ENCODE measurements at places on chromosomes 11 and 22.

DNA sequence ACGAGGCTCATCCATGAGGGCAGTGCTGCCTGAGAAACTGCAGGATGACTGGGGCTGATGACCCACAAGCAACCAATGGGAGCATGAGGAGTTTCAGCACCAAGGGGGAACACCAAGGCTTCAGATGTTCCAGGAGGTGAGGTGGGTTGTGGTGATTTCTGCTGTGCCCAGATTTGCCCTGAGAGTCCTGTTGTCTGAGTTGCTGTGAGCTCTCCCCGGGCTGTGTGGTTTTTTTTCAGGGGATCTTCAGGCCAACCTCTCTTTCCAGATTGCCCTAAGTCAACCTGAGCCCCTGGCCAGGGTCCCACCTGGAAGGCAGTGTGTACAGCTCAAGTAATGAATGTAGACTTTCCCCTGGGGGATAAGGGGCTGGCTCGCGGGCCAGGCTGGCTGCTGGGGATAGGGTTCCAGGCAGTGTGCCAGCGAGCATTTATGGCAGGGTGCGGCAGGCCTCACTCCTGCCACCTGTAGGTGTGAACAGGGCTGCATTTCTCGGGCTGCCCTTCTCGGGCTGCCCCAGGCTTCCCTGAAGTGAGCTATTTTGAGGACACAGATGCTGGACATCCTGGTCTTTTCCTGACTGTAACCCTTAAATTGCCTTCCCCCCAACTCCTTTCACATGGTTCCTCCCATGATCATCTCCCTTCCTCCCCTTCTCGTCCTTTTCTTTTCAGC lies 9.8 kb downstream of the SLC22A6 start:
- no peak for DNase-seq

- DNase-seq = no peak
Measured at GRCh38 chr11:114262681-114263512, 33.3 kb upstream of the NNMT start.

DNA sequence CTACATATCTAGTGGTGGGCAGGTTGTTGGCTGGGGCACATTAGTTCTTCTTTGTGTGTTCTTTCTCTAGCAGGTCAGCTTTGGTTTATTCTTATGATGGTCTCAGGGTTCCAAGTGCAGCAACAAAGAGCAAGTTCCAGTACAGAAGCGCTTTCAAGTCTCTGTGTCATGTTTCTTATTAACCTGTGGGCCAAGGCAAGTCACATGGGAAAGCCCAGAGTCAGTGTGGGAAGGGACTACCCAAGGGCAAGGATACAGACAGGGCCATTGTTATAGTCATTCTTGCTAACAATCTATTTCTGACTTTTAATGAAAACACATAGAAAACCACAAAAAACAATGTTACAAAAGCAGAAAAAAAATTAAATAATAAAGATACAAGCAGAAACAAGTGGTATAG lies 754.6 kb downstream of the TBC1D22A start:
- DNase-seq = no peak

DNA sequence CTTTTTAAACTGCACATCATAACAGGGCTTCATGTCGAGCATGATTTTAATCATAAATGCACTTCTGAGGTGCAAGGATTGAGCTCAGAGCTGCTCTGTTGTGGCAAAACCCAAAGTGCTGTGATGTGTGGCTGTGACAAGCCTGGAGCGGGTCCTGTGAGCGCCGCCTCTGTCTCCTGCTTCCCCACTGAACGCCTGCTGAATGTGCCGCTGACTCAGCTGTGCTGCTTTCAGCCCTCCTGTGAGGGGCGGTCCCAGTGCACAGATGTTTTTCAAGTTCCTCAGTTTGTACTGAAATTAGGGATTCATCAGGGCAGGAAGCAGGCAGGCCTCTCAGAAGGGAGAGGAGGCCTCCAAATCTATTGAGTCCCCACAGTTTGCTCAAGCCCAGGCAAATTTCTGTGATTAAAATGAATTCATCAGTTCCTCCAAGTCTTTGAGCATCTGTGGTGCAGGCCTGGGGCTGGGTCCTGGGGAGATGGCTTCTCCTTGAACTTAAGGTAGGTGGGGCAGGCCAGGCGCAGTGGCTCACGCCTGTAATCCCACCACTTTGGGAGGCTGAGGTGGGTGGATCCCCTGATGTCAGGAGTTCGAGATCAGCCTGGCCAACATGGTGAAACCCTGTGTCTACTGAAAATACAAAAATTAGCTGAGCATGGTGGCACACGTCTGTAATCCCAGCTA lies 3.0 kb upstream of the GTSE1 start:
- DNase-seq = peak; percentile 55

DNA sequence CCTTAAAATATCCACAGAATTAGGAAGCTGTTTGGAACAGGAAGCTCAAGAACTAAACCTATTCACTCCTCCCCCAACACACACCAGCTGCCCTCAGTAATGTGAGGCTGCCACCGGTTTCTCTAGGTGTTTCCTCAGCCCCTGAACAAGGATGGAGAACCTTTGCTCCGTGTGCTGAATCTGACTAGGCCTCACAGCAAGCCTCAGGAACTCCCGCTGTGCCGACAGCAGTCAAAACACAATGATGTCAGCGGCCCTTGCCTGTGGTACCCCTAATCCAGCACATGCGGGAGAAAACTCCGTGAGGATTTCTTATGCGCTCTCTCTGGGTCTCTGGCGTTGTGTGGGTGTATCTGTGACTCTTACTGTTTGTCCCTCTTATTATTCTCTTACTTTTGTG lies 153.3 kb downstream of the EFCAB6 start:
- DNase-seq = no peak

- DNase-seq = no peak
Measured at GRCh38 chr11:78187366-78188285, 800 bp downstream of the KCTD21 start.

- DNase-seq = no peak
Measured at GRCh38 chr11:67289651-67290479, 762 bp downstream of the ANKRD13D start.

DNA sequence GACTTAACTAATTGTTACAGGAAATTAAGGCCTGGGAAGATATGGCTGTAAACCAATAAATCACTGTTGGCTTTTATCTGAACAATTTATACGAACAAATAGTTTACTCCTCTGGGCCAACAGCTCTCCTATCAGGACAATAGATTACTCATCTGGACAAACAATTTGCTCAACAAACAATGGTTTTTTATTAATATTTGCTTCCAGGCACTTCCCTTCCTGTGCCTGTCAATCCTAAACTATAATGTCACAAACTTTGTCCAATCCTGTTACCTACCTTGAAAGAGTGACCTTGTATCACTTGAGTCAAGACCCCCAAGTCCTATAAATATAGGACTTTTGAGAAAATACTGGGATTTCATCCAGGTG lies 87.6 kb upstream of the OR9Q1 start:
- no peak for DNase-seq

DNA sequence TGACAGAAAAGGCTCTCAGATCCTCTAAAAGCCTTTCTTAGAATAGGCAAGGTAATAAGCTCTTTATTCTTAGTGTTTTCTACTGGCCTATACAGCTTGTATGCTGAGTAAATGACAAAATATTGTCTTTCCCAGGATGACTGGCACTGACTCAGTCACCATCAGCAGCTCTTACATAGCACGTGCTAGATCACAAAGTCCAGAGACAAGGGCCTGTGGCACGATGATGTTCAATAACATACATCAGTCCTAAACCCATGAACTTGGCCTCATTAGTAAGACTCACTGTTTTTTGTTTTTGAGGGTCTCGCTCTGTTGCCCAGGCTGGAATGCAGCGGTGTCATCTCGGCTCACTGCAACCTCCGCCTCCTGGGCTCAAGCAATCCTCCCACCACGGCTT lies 42.7 kb downstream of the CELF1 start:
- no peak for DNase-seq

- no peak for DNase-seq
Measured at GRCh38 chr22:29988719-29989118, 91.5 kb upstream of the HORMAD2 start.

- DNase-seq = peak; percentile 7
Measured at GRCh38 chr22:26740253-26740652, 82.9 kb downstream of the MIAT start.

GRCh38 chr11:128522943-128523518 lies 64.3 kb downstream of the ETS1 start:
- no peak for DNase-seq

DNA sequence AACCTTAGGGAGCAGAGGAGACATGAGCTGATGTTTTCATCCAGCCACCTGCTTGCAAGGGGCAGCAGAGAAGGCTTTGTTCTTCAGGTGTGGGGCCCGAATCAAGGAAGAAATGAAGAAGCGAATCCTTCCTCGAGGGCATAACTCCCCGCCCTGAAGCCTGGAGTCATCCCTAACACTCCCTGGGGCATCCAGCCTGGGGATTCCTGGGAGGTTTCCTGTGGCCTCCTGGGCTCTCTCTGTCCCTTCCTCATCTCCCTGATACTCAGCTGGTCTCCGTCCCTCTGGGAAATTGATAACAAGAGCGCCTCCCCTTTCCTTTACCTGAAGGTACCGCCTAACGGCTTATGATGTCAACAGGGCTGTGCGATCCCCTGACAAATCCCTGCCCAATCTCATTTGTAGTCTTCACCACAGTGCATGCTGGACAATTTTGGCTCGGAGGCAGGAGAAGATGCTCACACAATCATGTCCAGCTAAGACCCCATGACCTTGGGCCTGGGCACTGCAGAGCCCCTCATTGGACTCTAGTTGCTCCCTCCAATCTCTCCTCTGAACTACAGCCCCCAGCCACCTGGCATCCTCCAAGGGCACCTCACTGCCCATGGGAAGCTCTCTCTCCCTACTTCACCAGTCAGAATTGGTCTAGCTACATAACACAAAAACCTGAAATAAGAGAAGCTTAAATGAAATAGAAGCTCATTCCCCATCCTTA lies 80.6 kb upstream of the RTL6 start:
- DNase-seq = no peak

DNA sequence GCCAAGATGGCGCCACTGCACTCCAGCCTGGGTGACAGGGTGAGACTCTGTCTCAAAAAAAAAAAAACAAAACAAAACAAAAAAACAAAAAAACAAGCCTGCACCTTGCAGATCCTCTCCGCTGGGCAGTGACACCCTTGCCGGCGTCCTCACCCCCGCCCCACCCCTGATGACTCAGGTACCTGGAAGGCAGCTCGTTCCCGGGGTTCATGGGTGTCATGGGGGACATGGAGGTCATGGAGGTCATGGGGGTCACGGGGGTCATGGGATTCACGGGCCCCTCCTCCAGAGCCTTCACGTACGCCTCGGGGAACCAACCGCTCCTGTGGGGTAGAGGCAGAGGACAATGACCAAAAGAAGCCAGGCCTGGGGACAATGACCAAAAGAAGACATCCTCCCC lies 3.0 kb upstream of the SLC16A8 start:
- no peak for DNase-seq

DNA sequence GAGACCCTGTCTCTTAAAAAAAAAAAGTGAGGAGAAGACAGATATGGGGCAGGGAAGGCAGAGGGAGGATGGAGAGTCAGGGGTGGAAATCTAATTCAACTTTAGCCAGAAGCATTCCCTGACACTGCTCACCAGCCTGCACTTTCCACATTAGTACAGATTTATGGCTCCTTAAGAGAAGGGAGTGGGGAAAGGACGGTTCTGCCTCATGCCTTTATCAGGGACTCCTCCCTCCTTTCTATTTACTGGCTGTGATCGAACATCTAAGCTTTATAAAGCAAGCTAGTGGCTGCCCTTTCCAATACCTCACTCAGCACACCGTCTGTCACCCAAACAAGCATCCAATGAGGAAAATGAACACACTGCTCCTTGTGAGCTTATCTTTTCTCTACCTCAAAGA lies at the start of gene PATE4:
PATE4 (plus strand) TSS at position 301 of the 400 bp plus-strand sequence; CDS start at position 345, 44 bp downstream.
- no peak for DNase-seq

GRCh38 chr11:10155793-10156490 lies 138.1 kb downstream of the SBF2 start:
- no peak for DNase-seq

DNA sequence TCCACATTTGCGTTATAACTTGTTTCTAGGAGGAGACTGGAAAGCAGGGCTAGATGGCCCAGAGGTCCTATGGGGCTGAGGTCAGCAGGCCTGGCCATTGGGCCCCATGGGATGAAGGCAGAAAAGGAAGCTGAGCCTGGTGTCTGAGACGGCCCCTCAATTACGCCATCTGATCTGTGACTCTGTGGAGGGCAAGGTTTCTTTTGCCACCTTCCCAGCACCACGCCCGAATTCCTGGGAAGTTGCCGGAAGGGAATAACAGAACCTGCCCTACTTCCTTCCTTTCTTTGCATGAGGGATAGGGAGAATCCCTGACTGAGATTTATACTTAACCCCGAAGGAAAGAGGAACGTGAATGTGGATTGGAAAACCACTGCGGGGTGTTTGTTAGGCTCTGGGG lies 118.1 kb downstream of the MPPED1 start:
- DNase-seq = no peak

GRCh38 chr11:22465620-22466019 lies 127.4 kb downstream of the SLC17A6 start:
- DNase-seq = no peak

GRCh38 chr11:105975128-105975527 lies 46.9 kb downstream of the MSANTD4 start:
- no peak for DNase-seq

- DNase-seq = no peak
Measured at GRCh38 chr11:128095466-128095981, 491.8 kb downstream of the ETS1 start.

DNA sequence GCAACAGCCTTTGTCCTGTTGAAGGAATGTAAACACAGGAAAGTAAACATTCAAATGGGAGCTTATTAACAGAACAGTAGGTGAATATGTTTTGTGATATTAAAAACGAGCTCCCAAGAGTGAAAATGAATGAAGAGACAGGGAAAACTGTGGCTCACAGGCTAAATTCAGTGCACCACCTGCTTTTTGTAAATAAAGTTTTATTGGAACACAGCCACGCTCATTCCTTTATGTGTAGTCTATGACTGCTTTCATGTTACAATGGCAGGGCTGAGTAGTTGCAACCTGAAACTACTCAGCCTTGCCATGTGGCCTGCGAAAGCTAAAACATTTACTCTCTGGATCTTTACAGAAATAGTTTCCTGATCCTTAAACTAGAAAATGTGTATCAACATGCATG lies 136.9 kb downstream of the MYO18B start:
- DNase-seq = no peak
